ENCODE measurements at places on chromosomes 16 and 17.

GRCh38 chr17:2854143-2855055, 58.2 kb downstream of the RAP1GAP2 start:
- H3K4me1 ChIP-seq, result peaks cover 36% of the 10 kb centered on the region
- H3K36me3 ChIP-seq, result no peaks in the 10 kb centered on the region
- peak overlapping the region; percentile 76 for H3K4me3 ChIP-seq
- peak overlapping the region; percentile 41 for H3K27ac ChIP-seq

- no peak overlapping the region for H3K4me3 ChIP-seq
- H3K27ac ChIP-seq, result no peak overlapping the region
- H3K27me3 ChIP-seq, result no peaks in the 10 kb centered on the region
- H3K4me1 ChIP-seq, result peaks cover 18% of the 10 kb centered on the region
These were observed 140.3 kb downstream of the SLC39A11 start for GRCh38 chr17:72952220-72952619.

- H3K27me3 ChIP-seq, result peaks cover 12% of the 10 kb centered on the region
- H3K36me3 ChIP-seq, result no peaks in the 10 kb centered on the region
- no peak for DNase-seq
- peak overlapping the region; percentile 96 for H3K4me3 ChIP-seq
- peak overlapping the region; percentile 90 for H3K27ac ChIP-seq
These were observed 1.4 kb downstream of the MMD start for GRCh38 chr17:55420067-55420775.

- peak overlapping the region; percentile 85 for H3K27ac ChIP-seq
- H3K36me3 ChIP-seq, result peaks cover 20% of the 10 kb centered on the region
- peak; percentile 72 for DNase-seq
These were observed 1.2 kb downstream of the JPT1 start for GRCh38 chr17:75152922-75153779.

DNA sequence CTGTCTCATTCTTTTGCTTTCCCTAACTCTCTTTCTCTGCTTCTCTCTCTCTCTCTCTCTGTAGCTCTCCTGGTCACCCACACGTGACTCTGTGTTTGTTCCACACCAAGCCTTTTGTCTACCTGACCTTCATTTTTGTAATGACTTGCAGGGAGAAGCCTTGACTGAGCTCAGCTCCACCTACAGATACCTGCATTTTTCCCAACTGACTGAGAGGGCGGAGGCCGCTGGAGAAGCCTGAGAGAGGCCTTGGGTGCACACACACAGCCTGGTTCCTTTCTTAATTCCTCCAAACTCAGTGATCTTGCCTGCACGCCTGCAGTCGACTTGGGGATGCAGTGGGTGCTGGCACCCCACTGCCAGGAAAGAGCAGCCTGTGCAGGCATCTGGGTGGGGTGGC, 68.8 kb downstream of the LYRM1 start:
- no peak for DNase-seq
- no peaks in the 10 kb centered on the region for H3K36me3 ChIP-seq
- no peaks in the 10 kb centered on the region for H3K4me1 ChIP-seq
- no peak overlapping the region for H3K4me3 ChIP-seq
- no peak overlapping the region for H3K27ac ChIP-seq

DNA sequence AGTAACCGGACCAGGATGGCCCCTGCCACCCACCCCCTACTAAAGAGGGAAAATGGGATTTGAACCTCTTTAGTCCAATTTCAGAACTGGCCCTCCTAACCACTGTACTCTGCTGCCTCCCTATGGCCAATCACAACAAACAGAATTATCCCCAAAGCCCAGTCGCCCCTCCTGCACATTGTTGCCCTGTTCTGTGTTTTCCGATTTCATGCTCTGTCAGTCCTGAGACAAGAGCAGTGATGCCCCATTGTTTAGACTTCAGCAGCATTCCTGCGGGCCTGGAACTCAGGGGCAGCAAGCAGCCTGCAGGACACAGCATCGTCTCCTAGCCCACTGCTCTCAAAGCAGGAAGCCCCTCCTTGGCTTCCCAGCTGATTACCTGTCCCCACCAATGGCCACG, 20.5 kb upstream of the KLHL11 start:
- H3K27ac ChIP-seq, result no peak overlapping the region
- no peak overlapping the region for H3K4me3 ChIP-seq
- DNase-seq, result peak; percentile 50
- H3K4me1 ChIP-seq, result no peaks in the 10 kb centered on the region
- no peaks in the 10 kb centered on the region for H3K27me3 ChIP-seq

DNA sequence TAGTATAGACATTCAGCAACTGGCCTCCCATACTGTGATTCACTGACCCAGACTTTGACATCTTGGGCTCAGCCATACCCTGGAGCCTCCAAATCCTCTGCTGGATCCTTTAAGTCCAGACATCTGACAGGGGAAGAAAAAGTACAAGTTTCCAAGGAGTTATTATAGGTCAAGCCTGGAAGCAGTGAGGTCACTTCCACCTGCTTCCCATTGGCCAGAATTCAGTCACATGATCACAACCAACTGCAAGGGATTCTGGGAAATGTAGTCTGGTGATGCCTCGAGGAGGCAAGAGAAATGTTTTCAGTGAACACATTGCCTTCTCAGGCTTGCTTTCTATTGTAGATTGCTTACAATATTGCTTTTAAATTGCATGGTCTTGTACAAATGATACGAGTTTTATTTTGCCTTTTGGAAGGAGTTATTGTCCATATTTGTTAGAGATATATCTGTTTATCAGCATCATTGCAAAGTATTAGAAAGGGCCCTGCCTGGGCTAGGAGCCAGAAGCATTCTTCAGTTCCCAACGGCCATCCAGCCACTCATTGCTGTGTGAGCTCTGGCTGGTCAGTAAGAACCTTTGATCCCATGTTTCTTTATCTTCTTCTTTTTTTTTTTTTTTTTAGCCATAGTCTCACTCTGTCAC, 696.9 kb downstream of the WWOX start:
- no peaks in the 10 kb centered on the region for H3K36me3 ChIP-seq
- peak; percentile 54 for DNase-seq
- H3K4me1 ChIP-seq, result no peaks in the 10 kb centered on the region
- H3K4me3 ChIP-seq, result no peak overlapping the region

DNA sequence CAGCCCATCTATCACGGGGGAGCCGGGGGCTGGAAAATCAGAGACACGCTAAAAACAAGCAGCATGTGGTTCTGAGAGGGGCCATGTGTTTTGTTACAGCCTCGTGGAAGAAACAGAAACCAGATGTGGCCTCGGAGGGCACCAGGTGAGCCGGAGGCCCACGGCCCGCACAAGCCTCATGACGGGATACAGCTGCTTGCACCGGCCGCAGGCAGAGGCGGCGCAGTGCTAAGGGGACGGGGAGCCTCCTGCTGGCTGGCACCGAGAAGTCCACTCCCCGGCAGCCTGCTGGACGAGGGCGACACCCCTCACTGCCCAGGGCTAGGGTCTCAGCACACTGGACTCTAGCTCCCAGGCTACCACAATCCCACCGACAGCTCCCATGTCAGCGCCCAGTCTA, 19.2 kb downstream of the NDUFAF8 start:
- no peak overlapping the region for H3K4me3 ChIP-seq
- peaks cover 58% of the 10 kb centered on the region for H3K36me3 ChIP-seq
- no peaks in the 10 kb centered on the region for H3K4me1 ChIP-seq
- no peaks in the 10 kb centered on the region for H3K27me3 ChIP-seq
- peak overlapping the region; percentile 41 for H3K27ac ChIP-seq

DNA sequence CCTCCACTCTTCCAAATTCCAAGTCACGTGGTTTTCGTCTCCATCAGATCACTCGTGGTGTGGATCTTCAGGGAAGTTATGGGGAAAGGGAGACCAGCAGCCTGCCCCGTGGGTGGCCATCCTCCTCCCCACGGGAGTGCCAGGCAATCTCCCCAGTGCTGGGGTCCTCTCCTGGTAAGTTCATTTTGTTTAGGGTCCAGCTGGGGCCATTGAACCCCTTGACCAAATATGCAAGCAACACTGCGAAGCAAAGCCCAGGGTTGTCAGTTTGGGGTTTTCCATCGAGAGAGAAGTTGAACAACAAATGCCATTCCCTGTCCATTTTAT, 4.1 kb upstream of the LCMT1 start:
- peak; percentile 28 for DNase-seq
- H3K27ac ChIP-seq, result peak overlapping the region; percentile 82
- H3K4me3 ChIP-seq, result peak overlapping the region; percentile 67

DNA sequence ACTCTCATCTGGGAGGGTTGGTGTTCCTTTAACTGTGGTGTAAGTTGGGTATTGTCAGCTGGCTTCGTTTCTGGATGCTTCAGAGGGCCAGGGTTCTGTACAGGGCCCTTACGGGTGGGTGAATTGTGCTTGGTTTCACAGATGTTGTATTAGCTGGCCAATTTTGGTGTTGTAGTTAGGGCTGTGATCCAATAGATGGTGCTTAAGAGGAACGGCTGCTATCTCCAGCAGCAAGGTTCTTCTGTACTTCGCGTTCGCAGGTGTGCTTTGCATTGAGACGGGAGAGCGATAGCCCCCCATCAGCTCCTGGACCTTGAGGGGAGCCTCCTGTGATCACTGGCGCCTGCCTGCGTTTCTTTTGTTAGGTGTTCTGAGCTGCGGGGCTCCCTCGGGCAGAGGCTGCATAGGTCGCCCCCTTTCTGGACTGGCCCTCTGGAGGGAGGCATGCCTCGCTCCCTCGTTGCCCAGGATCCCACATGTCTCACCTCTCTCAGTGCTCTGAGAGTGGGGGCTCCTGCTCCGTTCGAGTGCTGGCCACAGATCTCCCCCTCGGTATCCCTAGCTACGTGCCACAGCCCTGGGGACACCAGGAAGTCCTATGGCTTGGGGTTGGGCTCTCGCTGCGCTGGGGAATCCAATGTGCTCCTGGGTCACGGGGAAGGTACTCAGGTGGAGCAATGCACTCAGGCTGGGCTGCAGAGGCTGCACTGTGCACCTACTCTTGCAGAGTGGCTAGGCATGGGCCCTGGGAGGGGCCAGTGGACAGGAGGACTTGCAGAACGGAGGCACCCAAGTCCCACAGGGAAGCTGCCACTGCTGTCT, 837 bp upstream of the PRDM7 start:
- no peaks in the 10 kb centered on the region for H3K36me3 ChIP-seq
- H3K4me3 ChIP-seq, result peak overlapping the region; percentile 54
- peaks cover 17% of the 10 kb centered on the region for H3K4me1 ChIP-seq
- H3K27me3 ChIP-seq, result no peaks in the 10 kb centered on the region
- peak; percentile 14 for DNase-seq
- no peak overlapping the region for H3K27ac ChIP-seq

- no peaks in the 10 kb centered on the region for H3K27me3 ChIP-seq
- DNase-seq, result peak; percentile 59
- H3K4me1 ChIP-seq, result no peaks in the 10 kb centered on the region
- no peak overlapping the region for H3K4me3 ChIP-seq
These were observed 8.7 kb upstream of the TBX4 start for GRCh38 chr17:61443475-61443882.

DNA sequence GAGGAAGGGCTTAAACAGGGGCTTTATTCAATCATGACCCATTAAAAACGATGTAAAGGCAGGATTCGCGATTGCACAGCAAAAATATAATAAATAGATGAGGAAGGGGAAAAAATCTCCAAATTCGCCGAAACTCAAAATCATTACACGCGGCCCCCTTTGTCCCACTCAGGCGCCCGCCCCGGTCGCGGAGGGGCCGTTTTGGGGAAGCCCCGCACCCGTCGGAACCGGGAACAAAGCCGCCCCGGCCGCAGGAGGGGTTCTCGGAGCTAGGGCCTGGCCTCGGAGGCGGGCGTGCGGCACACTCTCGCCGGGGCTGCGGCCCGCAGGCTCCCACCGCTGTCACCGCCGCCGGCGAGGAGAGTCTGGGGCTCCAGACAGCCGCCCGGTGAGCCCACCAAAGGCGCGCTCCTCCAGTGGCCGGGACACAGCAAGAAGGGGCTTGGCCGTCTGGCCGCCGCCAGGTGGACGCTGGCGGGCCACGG, 521 bp downstream of the C16orf87 start:
- DNase-seq, result no peak
- H3K4me1 ChIP-seq, result peaks cover 10% of the 10 kb centered on the region
- no peaks in the 10 kb centered on the region for H3K27me3 ChIP-seq
- peak overlapping the region; percentile 82 for H3K4me3 ChIP-seq
- no peaks in the 10 kb centered on the region for H3K36me3 ChIP-seq

GRCh38 chr17:75266316-75267152, 4.5 kb downstream of the MIF4GD start:
- DNase-seq, result peak; percentile 12
- H3K4me1 ChIP-seq, result peaks cover 23% of the 10 kb centered on the region
- no peak overlapping the region for H3K27ac ChIP-seq
- peaks cover 35% of the 10 kb centered on the region for H3K36me3 ChIP-seq

GRCh38 chr16:85780281-85780680, 19.1 kb downstream of the EMC8 start:
- H3K36me3 ChIP-seq, result peaks cover 19% of the 10 kb centered on the region
- no peak overlapping the region for H3K4me3 ChIP-seq
- no peak overlapping the region for H3K27ac ChIP-seq
- no peak for DNase-seq
- H3K4me1 ChIP-seq, result no peaks in the 10 kb centered on the region

DNA sequence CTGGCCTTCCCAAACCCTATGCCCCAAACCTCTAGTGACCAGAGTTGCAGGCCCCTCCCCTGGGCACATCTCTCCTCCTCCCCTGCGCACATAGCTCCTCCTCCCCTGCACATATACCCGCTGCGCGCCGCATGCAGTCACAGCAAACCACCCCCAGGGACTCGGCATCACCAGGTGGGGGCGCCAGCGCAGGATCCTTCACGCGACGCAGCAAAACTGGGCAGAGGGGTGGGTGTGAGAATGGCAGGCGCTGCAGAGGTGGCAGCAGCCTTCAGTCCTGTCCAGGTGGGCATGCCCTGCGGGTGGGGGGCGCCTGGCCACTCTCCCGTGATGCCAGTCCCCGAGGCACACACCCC, 5.6 kb downstream of the CORO6 start:
- DNase-seq, result peak; percentile 88
- H3K4me3 ChIP-seq, result no peak overlapping the region
- H3K27ac ChIP-seq, result no peak overlapping the region
- peaks cover 20% of the 10 kb centered on the region for H3K4me1 ChIP-seq
- no peaks in the 10 kb centered on the region for H3K27me3 ChIP-seq

DNA sequence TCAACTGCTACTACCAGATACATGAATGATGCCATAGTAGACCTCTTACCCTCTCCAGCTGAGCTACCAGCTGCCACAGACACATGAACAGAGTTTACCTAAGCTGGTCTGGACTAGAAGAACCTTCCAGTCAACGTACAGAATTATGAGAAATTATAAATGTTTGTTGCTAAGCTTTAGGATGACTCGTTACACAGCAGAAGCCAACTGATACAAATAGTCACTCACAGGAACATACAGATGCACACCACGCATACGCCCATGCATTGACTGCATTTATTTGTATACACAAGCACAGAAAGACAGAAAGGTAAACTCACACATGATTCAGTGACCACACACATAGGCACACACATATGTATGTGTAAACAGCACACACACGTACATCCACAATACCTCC, 164.6 kb downstream of the SALL1 start:
- no peak for DNase-seq
